Left ventricle myocardium superior (tissue), 1 donor: ENCODE measurements at places on chromosomes 3 and 15. TPM values are rescaled to one million over a fixed set of nuclear protein-coding genes. Genes with fewer than 3 reads are reported as not detected.

GRCh38 chr15:33915571-33916407, 52.5 kb upstream of the CHRM5 start:
- DNase-seq = no peak

GRCh38 chr3:78986416-78987101, 781.2 kb downstream of the ROBO1 start:
- DNase-seq = no peak

- peak; percentile 83 for DNase-seq
Observed at GRCh38 chr3:58640700-58641372, 25.7 kb downstream of the FAM3D start.

GRCh38 chr3:37504583-37505357, 330.4 kb upstream of the LRRFIP2 start:
- no peak for DNase-seq

DNA sequence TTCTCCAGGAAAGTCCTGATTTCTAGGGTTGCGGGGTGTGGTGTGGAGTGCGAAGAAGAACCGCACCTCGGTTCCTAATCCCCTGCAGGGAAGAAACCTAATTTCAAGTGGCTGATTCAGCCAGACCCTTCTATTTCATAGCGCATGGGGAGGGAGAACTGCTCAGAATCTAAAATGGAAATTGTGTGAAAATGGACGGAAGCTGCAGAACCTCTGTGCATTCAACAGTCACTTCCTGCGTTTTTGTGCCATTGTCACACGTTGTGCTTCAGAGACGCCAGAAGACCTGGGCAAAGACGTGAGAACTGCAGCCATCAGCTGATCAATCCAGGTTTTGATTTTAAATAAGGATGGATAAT, 1.2 kb downstream of the SIDT1 start:
- no peak for DNase-seq

Gene TRPM7
- total RNA-seq = 31.4 TPM

DNA sequence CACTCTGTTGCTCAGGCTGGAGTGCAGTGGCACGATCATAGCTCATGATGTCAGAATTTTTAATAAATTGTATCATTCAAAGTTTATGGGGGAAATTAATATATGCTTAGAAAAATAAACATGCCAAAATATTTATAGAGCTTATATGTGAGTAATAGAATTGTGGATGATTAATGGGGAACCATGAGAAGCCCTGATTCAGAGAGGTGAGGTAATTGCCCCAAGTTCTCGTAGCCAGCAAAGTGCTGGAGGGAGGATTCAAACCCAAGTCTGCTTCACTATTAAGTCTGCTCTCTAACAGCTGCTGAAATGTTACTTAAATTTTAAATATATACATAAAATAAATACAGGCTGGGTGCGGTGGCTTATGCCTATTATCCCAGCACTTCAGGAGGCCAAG, 26.2 kb upstream of the IGF2BP2 start:
- DNase-seq = no peak

DNA sequence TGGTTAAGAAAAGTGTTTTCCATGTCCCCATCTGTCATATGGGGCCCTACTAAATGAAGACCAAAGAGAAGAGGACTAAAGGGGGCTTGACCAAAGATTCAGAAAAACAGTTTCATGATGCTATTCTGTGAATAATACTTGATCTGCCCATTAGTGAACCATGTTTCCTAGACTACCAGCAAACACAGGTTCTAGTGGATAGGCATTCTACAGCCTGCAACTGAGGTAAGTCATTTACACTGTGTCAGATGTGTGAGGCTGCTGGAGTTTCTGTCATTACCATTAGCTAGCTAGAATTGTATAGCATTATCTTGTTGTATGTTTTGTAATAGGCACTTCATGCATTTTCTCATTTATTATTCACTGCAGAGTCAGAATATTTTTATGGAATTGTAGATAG, 6.6 kb downstream of the GPR171 start:
- DNase-seq = no peak

DNA sequence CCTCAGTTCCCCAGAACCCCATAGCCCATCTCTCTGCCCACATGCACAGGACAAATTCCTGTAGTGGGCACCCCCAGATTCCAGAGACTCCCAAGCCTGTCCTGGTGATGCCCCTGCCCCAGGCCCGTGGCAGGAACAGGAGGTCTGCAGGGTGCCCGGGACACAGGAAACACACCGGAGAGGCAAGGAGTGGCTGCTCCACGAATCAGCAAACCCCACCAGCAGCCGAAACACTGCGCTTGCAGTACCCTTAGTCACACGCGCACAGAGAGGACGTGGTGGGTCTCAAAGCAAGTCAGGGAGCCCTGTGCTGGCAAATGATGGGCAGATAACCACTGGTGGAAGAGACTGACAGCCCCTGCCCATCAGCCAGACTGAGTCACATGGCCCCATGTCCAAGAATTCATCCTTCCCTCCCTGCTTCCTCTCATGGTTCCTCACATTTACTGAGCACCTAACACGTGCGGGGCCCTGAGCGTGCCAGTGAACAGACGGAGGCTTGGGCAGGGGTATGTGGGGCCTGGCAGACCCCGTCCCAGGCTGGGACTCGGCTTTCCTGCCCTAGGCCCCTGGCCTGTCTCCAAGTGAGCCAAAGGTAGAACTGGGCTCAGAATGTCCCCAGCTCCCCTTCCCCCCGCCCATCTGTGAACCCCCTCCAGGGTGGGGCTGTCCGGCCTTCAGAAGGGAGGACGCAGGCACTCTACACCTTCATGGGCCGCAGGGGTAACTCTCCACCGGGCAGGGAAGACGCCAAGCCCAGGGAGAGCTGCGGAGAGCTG, 130.4 kb upstream of the IQSEC1 start:
- no peak for DNase-seq

DNA sequence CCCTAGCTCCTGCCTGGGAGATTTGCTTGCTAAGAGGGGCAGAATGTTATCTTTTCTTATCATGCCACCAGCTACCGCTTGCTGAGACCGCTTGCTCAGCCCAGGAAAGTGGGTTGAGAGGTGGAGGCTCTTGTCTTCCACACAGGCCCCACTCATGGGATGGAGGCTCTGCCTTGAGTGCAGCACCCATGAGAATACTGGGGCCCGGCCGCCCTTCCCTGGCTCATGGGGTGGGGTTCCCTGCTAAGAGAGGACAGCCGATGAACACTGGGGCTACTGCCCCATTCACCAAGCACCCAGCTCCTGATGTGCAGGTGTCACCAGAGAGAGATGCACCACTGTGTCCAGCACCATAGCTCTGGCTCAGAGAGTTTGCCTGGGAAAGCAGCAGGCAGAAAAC, 55.2 kb downstream of the HMCES start:
- DNase-seq = no peak

Gene GSK3B
- 45.7 TPM for total RNA-seq

DNA sequence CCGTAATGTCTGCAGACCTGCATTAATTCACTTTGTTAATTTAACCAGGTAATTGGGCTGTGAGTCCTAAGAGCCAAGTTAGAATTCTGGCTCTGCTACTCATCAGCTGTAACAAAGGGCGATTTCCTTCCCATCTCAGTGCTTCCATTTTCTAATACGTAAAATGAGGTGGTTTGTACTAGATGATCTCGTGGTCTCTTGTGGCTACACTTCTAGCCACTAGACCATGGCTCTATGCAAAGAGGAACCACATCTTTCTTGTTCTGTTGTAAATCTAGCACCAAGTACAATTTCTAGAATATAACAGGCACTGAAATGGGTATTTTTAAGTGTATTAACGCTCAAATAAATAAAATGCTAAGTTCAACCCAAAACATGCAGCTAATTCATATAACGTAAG, 174.4 kb upstream of the THBS1 start:
- DNase-seq = no peak

- no peak for DNase-seq
Observed at GRCh38 chr3:56800832-56801661, 702 bp downstream of the ARHGEF3 start.

Gene CGNL1
- total RNA-seq = 15.2 TPM

Gene NRROS
- total RNA-seq = 2.3 TPM

- DNase-seq = no peak
Observed at GRCh38 chr3:36077320-36077719, 303.0 kb upstream of the STAC start.

Gene GNB4
- 16.3 TPM for total RNA-seq

DNA sequence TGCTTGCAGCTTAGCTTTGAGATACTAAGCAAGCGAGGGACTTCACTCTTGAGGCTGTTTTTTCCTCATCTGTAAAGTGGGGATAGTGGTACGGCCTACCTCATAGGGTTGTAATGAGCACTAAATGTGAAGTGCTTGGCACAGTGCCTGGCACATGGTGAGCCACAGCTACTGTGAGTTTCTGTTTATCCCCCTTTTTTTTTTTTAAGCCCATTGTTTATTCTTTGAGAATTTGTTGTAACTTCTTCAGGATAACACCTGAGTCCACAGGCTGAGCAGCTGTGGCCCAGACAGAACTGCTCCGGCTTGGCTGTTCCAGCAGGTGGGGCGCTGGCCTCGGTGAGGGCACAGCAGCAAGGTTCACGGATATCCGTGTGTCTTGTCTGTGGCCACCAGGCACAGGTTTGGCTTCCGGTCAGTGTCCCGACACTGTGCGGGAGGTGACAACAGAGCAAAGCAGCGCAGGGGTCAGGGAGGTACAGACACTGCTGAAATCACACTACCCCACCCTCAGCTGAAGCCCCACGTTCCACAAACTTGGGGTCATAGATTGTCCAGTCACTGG, 7.3 kb upstream of the ISG20 start:
- DNase-seq = no peak

- DNase-seq = no peak
Observed at GRCh38 chr15:73732930-73733329, 20.2 kb downstream of the INSYN1 start.

DNA sequence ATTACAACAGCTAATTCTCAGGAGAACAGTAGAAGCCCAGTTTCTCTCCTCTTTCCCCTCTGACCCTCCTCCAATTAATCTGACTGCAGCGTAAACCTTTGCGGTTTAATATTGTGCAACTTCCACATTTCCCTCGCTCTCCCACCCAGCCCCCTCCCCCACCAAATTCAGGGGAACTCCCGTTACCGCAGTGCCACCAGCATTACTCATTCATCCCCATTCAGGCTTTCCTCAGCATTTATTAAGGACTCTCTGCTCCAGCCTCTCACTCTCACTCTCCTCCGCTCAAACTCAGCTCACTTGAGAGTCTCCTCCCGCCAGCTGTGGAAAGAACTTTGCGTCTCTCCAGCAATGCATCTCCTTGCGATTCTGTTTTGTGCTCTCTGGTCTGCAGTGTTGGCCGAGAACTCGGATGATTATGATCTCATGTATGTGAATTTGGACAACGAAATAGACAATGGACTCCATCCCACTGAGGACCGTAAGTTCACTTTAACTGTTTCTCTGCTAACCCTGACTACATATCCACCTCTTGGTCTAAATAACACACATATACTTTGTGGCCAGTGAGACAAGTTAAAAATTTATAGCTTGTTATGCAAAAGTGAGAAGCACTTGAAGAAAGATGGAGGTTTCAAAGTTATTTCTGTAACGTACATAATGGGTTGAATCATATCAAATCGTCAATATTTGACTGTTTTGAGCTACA, at the start of gene PTX3:
TSS of gene PTX3 (plus strand) at position 268 of the 709 bp plus-strand sequence. CDS start at position 352, 84 bp downstream.
- no peak for DNase-seq

DNA sequence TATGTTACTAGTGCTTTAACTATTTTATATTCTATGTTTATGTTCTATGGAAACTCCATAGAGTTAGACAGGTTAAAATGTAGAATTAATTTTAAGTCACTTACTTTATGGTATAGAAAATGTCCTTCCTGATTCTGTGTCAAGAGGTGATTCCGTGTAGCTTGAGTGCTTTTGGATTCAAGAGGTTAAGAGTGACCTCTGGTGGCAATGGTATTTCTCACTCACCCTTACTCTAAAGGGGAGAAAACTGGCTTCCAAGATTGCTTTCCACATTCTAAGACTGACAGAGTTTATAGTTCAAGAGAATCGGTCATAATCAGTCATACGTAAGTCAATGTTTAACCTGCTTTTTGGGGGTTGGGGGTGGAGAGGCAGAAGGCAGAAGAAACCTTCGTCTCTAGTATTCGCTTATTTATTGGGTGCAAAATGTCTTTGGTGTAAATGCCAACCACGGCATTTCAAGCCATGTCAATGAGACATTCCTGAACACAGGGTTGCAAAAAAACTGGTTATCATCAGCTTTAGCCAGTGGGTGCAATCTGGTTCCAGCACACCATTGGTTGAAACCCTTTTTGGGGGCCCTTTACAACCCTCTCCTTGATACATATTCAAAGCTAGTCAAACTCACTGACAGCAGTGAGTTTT, 92.0 kb upstream of the VGLL3 start:
- no peak for DNase-seq

DNA sequence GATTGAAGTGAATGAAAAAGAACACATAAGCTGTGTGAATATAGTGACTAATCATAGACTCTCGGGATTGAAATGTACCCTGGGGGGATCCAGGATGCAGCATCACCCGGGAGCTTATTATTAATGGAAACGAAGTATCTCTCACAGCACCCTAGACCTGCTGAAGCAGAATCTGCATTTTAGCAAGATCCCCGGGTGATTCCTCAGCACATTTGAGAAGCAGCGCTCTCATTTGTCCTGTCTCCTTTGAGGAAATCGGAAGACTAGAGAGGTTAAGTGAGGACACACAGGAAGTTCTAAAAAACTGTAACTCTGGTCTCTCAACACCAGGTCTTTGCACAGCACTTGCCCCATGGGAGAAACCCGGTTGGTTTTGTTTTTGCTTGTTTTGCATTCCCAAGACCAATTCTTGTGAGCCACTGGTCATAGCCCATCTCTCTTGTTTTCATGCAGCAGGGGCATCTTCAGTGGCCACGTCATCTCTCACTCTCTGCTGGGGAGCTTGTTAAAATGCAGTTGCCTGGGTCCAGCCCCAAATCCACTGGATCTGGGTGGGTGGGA, 30.2 kb downstream of the ZNF710 start:
- no peak for DNase-seq

DNA sequence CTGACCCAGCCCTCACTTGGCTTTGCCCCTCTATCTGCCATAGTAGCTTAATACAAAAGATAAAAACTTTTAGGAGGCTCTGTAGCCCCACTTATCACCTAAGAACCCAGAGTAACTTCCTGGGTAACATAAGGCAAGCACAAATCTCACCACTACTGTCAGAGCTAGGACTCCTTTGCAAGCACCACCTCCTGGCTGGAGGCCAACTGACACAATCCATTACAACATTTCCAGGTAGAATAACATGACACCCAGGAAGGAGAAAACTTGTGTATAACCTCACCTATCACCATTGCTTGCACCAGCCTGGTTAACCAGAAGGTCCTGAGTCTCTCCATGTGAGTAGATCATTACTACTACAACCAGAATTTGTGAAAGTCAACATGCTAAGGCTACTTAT, 230.0 kb downstream of the TUSC7 start:
- DNase-seq = no peak

Gene AMIGO3
- total RNA-seq = not detected
